Kidney capillary endothelial cell (primary cell): ENCODE measurements at places on chromosomes 2 and 18.
A peak's percentile ranks its signal among the peaks of the same experiment; 100 is the strongest.

GRCh38 chr2:136106505-136106904 is 11.4 kb downstream of the CXCR4 start:
- DNase-seq = no peak

DNA sequence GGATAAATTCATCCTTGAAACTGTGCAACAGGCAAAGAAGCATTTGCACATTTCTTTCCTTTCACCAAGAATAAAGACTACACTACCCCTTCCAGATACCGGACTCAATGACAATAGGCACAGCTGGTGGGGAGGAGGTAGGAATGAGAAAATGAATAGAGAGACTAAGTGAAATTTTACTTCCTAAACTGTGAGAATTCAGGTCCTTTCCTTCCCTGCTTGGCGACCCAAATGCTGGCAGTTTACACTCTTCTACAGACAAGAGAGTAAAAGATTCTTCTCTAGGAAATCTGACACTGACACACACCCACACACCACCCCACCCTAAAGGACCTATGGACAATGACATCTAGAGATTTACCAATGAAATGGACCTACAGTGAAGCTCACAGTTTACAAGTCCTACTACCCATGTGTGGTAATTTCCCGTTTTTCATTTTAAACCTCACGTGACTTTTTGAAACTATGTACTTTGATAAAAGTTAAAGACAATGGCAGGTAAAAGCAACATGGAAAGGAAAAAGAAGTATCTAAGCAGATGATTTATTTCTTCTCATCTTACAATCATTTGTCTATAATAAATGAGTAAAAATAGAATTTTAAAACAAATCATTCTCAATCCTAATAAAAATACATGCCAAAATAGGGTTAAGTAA is 27.9 kb downstream of the REV1 start:
- no peak for DNase-seq

DNA sequence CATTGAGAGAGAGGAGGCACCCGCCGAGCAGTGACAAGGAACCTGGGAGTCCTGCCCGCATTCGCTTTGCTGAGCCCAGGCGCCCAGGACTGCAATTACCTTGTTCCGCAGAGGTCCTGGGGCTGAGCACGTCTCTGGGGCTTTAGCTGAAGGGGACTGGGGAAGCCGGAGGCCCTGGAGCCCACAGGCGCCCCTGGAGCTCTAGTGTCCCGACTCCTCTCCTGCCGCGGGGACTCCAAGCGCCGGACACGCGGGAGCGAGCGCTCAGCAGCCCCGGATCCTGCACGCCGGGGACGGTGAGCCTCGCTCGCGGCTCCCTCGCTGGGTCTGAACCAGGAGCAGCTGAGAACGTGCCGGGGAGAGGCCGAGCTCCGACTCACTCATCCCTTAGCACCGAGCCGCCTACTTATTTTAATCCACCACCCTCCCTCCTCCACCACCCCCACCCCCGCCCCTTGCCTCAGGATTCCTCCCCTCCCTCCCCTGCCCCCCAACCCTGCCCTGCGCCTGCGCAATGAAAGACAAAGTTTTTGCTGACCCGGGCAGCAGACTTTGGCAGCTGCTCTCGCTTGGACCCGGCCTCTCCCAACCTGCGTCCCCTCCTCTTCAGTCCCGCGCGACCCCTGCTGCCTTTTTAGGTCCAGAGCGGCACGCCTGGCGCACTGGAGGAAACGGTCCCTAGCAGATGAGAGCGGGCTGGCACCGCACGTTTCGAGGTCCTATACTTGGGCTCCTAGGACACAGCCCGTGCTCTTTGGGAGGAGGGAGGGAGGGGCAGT is at the start of gene OSR1:
OSR1 (minus strand) TSS at position 382 of the 779 bp plus-strand sequence. CDS start 4,818 bp downstream, outside the sequence.
- DNase-seq = no peak

DNA sequence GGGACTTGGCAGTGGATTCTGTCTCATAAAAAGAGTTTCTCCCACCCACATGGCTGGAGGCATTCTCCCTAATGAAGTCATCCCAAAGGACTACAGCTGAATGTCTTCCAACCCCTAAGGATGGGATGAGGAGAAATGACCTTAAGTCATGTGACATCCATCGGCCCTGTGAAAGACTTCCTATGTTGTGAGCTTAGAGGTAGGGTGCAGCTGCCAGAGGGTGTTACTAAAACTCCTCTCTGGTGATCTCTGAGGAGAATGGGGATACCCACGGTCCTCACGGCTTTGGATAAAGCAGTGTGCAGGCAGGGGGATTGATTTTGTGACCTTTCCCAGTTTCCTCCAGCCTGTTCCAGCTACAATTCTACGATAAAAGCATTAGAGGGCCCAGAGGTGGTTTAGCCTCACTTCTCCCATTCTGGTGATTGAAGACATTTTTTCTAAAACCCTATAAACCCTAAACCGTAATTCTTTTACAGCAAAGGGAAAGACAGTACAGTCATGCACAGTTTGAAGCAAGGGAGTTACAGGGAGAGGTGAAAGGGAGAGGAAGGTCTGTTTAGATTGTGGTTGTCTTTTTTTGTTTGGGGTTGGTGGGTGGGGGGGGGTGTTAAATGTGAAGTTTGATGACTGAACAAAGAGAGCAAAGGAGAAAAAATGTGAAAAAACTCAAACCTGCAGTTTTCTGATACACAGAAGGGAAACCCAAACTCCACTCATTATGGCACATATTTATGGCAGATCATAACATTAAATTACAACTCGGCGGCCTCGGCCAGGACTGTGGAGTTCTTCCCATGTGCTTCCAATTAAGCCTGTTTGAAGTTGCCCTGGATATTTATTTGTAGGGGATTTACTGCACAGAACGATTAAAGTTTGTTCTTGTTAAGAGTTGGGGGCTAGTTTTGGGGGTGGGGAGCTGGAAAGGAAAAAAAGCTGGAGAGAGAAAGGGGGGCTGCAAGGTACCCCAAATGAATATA is 26.6 kb upstream of the SLC14A2 start:
- no peak for DNase-seq

- no peak for DNase-seq
Measured at GRCh38 chr2:68857855-68858456, 13.2 kb downstream of the BMP10 start.

- no peak for DNase-seq
Measured at GRCh38 chr2:140392824-140393223, 1612.6 kb upstream of the NXPH2 start.

DNA sequence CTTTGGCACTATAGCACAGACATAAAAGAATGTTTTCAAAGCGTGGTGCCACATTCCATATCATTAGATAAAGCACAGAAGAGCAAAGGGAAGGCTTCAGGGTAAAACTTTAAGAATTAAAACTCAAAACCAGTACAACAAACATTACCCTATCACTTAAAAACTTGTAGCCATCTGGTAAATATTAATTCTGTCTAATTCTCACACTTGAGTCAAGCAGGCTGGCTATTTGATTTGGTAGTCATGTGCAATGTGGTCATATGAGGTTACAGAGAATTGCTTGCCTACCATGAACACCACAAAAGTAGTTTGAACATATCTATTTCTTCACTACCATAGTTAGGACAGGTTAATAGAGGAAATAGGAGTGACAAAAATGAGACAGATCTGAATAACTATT is 244.9 kb downstream of the IRS1 start:
- DNase-seq = no peak

GRCh38 chr2:200380833-200381542 is 74.5 kb downstream of the SPATS2L start:
- DNase-seq = no peak

- no peak for DNase-seq
Measured at GRCh38 chr2:29119211-29119610, 4.0 kb downstream of the CLIP4 start.

GRCh38 chr2:147345246-147345645 is 499.6 kb upstream of the ACVR2A start:
- DNase-seq = no peak

- DNase-seq = peak; percentile 37
Measured at GRCh38 chr2:46334389-46335271, 37.4 kb downstream of the EPAS1 start.

DNA sequence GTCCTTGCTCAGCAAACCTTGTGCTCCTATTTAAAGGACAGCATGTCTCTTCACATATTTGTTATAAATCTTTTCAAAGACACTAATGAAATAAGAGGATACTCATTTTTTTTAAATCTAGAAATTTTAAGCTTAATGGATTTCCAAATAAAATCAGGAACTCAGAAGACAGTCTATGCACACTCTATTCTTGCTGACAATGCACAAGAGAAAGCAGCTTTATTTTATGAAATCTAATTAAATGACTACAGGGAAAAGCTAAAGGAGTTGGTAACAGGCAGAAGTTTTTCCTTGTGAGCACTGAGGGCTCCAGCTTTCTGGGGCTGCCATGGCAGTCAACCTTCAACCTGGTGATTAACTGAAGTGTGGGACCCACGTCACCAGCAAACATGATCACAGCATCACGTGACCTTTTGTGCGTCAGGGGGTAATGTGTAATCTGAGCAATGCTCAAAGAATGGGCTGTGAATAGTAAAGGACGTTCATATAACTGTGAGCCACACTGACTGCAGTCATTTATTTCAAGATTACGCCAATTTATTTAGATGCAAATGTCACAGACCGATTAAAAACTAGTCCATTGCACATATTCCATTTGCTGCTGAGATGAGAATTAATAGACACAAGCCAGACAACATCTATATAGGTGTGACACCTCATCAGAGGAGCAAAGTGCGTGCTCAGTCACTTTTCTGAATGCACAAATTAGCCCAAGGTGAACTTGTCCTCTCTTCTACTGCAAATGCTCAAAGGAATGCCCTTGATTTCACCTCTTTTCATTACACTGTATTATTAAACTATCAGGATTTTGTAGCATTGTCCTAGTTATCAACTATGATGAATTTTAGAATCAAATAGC is 11.6 kb upstream of the DNER start:
- no peak for DNase-seq

DNA sequence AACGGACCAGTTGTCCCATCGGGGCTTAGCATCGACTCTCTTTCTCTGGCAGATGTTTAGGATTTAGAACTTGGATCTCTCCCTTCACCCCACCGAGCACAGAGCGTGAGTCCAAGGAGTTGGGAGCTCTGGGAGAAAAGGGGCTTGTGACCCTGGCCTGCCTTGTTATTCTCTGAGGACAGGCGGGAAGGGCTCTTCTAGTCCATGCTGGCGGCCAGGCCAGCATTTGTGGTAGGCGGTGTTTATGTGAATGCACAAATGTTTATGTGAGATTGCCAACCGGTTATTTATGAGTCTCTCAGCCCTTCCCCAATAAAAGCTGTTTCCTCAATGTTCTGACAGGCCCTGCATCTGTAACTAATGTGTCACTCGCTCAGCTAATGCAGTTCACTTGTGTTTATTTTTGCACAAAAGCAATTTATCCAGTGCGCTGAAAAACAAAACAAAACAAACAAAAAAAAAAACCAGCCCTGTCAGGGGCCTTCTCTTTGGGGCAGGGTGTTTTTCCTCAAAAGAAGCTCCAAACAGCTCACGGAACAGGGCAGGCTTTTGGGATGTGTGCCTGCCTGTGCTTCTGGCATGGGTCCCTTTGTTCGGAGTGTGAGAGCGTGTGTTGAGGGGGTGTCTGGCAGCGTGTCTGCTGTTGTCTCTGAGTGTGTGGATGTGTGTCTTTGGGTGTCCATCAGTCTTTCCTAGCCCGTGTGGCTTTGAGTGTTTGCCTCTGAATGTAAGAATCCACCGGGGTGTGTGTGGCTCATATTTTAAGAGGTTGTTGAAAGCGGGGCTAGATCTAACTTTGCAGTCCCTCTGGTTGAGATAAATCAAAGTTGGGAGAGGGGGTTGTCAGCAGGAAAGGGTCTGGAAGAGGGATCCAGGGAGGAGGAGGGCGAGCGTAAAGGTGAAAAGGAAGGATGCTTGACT is 52.8 kb upstream of the HAAO start:
- DNase-seq = no peak

GRCh38 chr18:55432307-55433040 is 155.5 kb downstream of the TCF4 start:
- DNase-seq = no peak
